ENCODE measurements at places on chromosomes 2 and 18.

DNA sequence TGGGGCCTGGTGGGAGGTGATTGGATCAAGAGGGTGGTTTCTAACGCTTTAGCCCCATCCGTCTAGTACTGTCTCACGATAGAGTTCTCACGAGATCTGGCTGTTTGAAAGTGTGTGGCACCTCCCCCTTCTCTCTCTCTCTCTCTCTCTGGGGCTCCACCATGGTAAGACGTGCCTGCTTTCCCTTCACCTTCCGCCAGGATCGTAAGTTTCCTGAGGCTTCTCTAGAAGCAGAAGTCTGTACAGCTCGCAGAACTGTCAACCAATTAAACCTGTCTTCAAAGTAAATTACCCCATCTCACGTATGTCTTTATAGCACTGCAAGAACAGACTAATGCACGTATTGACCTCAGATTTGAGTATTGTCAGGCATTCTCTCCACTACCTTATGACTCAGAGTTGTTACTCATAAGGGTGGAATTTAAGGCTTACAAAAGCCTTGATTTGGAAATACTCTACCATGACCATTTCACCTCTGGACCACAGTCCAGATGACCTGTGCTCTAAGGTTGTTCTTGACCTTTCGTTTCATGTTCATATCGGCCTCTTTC is 99.5 kb upstream of the AGAP1 start:
- no peak for DNase-seq

GRCh38 chr2:54546923-54547720 is 91.0 kb downstream of the SPTBN1 start:
- no peak for DNase-seq

DNA sequence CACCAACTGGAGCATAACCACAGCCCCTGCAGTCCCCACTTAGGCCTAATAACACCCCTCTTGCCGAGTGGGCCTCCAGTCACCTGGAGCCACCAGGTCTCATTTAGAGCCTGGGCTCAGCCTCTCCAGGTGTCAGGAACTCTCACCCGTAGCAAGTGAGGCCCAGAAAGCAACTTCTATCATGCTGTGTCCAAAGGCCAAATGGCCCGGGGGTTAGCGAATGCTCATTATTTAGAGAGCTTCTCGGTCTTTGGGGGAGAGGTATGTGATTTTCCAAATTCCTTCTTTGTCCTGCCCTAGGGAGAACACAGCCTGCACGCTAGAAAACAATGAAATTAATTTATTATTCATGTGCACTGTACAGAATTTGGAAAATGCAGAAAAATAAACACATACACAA is 109.9 kb upstream of the PTPRM start:
- no peak for DNase-seq

DNA sequence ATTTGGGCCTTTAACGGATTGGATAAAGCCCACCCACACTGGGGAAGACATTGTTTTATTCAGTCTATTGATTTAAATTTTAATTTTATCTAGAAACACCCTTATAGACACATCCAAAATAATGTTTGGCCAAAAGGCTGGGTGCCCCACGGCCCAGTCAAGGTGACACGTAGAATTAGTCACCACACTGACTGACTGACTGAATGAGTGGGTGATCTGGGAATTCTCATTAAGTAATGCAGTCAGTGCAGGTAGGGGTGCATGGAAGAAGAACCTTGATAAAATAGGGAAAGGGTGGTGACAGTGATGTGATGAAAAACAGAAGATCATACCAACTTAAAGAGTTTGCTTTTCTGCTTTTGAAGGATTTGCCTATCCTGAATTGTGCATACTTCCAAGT is 554.8 kb downstream of the DCC start:
- no peak for DNase-seq

DNA sequence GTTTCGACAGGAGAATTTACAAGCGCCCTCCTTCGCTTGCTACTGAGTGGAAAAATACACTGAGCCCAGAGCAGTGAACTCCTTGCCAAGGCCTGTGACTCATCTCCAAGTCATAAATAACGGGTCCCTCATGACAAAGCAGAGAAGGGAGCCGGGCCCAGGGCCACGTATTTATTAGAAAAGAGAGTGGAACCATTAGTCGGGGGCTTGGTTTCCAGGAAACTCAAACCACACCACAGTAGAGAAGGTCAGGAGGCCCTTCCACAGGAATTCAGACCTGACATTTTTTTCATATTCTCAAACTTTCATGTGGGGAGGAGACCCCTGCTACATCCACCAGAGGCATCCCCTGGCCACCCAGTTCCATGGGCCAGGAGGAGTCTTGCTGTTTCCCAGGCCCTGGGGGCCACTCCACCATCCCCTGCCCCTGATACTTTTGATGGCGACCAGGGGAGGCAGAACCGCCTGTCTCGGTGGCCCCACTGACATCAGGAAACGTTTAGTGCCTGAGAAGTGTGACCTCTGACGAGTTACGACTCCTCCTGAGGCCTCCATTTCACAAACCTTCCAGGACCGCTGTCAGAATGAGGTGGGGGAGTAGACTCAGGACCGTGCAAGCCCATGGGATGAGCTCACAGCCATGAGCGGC is 289.7 kb downstream of the DYSF start:
- DNase-seq, result no peak

- peak; percentile 73 for DNase-seq
These were observed 5.4 kb upstream of the BOD1L2 start for GRCh38 chr18:57141208-57142129.

DNA sequence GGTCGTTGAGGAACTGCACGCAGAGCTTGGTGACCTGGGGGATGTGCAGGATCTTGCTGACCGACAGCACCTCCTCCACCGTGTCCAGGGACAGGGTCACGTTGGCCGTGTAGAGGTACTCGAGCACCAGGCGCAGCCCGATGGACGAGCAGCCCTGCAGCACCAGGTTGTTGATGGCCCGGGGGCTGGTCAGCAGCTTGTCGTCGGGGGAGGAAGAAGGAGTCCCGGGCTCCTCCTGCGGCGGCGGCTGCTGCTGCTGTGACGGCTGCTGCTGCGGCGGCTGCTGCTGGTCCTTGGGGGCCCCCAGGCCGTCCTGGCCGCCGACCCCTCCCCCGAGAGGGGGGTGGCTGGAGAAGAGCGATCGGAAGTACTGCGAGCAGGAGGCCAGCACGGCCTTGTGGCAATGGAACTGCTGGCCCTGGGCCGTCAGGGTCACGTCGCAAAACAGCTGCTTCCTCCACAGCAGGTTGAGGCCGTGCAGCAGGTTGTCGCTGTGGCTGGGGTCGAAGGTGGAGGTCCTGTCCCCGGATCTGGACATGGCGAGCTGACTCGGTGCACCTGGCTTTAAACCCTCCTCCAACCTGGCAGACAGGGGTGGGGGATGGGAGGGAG is 2.7 kb downstream of the KLHL14 start:
- no peak for DNase-seq

- DNase-seq, result no peak
These were observed 178.8 kb downstream of the ANAPC1 start for GRCh38 chr2:111705239-111705638.

- DNase-seq, result no peak
These were observed 175.7 kb downstream of the ETAA1 start for GRCh38 chr2:67572721-67573435.

DNA sequence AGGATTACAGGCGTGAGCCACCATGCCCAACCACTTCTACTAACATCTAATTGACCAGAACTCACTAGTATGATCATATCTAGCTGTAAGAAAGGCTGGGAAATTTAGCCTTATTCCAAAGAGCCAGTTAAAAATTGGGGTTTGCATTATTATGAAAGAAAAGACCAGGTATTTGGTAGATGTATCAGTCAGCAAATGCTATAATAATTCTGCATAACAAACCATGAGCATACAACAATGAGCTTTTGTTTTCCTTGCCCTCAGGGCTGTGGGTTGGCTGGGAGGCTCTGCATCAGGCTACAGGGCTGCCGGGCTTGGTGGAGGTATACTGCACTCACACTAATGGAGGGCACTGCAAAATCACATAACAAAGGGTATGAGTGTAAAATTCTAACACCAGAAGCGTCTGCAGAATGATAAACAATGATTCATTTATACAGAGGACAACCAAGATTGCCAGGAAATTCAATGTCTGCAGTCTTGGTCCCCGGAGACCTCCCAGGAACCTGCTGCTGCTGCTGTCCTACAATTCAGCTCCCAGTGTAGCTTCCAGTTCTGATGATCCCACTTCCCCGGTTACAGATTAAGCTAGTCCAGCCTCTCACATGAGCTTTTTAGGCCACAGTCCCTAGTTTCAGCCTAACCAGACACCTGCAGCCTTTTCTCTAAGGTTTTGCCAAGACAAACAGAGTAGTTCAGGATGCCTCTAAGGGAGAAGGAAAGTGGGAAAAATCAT is 32.2 kb upstream of the ST3GAL5 start:
- no peak for DNase-seq

DNA sequence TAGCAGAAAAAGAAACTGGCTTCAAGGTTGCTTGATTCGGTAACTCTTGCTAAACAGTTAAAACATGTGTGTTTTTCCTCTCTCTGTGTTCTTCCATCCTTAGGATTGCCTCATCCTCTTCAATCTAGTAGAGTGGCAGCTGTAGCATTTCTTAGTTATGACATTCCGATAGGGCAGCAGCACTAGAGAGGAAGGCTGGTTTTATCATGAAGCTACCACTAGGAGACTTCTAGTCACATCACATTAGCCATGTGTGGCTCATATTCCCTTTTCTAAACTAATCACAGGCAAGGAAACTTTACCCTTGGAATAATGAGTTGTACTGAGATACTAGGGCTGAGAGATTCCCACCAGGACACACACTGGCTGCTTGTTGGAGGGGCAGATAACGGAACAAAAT is 187.6 kb downstream of the DOK6 start:
- no peak for DNase-seq

DNA sequence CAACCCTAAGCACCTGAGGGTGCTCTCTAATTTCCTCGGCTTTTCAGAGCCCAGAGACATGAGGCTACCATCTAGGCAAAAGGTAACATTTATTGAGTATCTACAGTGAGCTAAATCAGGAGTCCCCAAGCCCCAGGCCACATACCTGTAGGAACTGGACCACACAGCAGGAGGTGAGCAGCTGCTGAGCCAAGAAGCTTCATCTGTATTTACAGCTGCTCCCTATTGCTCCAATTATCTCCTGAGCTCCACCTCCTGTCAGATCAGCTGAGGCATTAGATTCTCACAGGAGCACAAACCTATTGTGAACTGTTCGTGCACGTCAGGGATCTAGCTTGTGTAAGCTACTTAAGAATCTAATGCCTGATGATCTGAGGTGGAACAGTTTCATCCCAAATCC is 70.2 kb downstream of the RND3 start:
- DNase-seq, result no peak

- no peak for DNase-seq
These were observed 38.3 kb upstream of the RMDN2 start for GRCh38 chr2:37886745-37887144.

GRCh38 chr2:163799807-163800206 is 64.0 kb upstream of the FIGN start:
- no peak for DNase-seq

DNA sequence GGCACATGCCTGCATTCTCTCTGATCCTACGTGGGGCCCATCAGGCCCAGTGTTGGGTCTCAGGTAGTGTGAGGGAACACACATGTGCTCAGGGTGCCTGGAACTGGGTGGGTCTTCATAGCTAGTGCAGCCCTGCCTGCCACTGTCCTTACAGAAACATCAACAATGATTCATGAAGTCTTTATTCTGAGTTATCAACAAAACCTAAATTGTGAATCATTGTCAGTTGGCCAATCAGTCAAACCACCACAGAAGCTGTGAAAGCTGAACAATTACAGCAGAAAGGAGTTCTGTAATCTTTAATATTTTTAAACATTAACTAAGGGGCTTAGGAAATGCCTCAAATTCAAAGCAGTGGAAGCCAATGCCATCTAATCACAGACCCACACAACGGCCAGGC is 82.8 kb upstream of the ZNF521 start:
- no peak for DNase-seq

DNA sequence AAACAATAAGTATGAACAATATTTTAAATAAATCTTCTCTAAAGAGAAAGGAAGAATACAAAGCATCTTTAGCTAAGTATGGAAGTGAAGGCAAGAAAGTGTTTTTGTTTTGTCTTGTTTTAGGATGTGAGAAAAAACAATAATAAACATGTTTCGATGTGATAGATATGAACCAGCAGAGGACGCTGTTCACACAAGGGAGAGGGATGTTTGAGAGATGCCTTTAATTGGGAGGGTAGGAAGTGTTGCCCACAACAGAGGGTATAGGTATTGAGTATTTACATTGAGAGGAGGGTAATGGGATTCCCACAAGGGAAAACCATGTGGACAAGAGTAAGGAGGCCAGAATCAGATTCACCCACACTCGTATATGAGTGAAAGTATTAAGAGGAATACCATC is 55.1 kb downstream of the CDH19 start:
- no peak for DNase-seq

DNA sequence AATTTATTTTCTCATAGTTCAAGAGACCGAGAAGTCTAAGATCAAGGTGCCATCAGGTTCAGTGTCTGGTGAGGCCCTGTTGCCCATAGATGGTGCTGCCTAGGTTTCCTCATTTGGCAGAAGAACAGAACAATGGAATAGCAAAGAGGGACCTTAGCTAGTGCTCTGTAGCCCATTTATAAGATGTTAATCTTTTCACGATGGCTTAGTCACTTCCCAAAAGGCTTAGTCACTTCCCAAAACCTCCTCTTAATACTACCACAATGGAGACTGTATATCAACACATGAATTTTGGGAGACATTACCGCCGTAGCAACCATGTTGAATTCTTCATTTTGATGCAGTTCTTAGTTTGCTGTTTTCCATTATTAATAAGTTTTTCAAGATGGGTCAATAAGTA is 246.3 kb upstream of the NRP2 start:
- no peak for DNase-seq

DNA sequence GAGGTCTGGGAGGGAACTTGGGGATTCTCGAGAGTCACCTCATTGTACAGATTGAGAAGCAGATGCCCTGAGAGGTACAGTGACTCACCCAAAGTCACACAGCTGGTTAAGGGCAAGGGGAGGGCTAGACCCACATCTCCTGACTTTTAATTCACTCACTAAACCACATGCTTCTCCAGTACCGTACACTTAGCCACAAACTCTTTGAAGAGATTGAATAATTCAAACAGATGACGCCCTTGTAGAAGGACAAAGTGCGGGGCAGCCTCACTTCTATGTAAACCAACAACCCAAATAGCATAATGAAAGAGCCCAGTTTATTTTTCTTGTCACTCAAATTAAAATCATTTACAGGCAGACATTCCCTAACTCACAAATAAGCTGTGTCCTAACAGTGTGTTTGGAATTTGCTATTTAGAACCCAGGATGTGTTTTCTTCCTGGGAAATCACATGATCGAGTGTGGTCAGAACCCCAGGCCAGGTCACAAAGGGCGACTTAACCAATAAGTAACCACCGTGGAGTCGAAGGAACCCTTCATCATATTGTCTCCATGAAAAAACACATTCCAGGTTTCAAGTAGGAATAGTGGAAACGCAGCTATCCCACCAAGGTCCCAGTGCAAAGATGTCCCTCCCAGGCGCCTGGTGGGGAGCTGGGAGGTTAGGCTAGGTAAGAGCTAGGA is 35.8 kb upstream of the PTPN4 start:
- no peak for DNase-seq

GRCh38 chr2:24822049-24822706 is 29.0 kb downstream of the CENPO start:
- DNase-seq, result no peak

- no peak for DNase-seq
These were observed 84.4 kb downstream of the THNSL2 start for GRCh38 chr2:88254437-88255091.

GRCh38 chr2:234996069-234996940 is 44.5 kb downstream of the SH3BP4 start:
- no peak for DNase-seq

GRCh38 chr2:141260911-141261310 is 869.9 kb downstream of the LRP1B start:
- DNase-seq, result no peak
